OCI-M1 (cell line): ENCODE measurements at places on chromosomes 2 and 18.
A peak's percentile ranks its signal among the peaks of the same experiment; 100 is the strongest.

DNA sequence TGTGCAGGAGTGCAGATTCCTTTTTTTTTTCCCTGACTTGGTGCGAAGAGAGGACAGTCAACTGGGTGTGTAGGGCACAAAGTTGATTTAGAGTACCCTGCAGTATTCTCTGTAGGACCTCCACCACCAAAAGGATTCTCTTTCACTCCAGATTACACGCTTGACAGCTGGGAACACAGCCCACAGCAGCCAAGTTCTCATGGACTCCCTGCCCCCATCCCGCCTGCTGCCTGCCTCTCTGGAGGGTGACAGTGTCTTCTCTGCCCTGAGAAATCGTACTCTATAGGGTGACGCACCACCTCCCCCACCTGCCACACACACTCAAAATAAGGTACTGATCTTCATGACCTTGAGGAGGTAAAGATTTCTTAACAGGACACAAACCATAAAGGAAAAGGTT is 26.6 kb upstream of the IHH start:
- no peak for DNase-seq

GRCh38 chr2:45237850-45238542 is 228.7 kb upstream of the SIX2 start:
- DNase-seq = no peak

GRCh38 chr2:124959581-124959980 is 934.5 kb downstream of the CNTNAP5 start:
- no peak for DNase-seq

DNA sequence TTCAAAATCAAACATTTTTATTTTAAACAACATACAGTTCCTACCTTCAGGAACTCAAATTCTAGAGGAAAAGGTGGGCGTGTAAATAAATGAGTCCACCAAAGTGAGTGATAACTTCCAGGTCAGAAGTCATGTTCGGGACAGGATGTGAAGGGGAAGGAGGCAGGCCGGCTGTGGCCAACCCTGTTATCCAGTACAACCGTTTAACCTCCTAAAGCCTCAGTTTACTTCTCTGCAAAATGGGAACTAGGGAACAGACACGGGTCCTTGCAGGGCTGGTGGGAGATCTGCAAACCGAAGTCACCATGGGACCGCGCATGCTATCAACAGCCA is 373 bp downstream of the EIPR1 start:
- DNase-seq = peak; percentile 71

DNA sequence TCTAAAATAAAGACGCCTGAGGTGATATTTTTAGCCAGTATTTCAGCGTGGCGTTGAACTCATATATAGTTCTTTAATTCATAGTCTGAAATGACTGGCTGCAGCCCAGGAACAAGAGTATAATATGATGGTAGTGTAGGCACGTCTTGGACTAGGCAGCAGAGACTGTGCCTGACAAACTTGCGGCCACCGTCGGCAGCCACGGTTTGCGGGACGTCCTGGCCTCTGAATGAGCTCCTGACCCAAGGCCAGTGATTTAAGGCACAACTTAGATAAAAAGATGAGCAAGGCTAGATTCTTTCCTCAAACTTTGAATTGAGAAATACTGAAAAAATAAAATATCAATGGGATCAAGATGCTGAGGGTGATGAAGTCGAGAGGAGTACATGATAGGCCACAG is 40.0 kb downstream of the MYO1B start:
- DNase-seq = no peak

DNA sequence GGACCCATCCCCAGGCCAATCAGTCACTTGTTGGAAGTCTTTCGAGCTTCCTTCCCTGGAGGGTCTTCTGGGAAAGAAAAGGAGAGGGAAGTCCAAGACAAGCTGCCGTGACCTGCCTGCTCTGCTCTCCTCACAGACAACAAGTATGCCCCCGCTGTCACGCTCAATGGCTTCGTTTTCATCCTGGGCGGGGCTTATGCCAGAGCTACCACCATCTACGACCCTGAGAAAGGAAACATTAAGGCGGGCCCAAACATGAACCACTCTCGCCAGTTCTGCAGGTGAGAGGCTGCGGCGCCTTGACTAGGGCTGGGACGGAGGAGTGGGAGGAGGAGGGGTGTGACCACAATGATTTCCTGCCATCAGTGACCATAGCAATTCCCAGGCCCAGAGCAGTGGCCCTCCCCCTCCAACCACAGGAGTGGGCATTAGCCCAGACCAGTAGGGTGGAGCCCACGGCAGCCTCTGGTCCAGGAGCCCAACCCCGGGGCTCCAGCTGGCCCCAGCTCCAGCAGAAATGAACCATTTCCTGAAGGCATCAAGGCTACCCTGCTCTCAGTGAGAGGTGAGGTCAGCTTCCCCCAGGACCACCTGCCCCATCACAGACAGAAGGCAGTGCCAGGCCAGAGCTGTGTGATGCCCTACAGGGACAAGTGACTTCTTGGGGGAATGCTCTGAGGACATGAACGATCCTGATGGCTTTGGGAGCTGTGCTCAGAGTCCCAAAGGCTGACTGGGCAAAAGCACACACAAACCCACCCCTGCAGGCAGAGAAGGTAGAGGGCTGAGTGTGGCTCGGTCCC is 223.1 kb downstream of the ATAD2B start:
- DNase-seq = no peak

- no peak for DNase-seq
These were observed 241.4 kb upstream of the SALL3 start for GRCh38 chr18:78738076-78738690.

DNA sequence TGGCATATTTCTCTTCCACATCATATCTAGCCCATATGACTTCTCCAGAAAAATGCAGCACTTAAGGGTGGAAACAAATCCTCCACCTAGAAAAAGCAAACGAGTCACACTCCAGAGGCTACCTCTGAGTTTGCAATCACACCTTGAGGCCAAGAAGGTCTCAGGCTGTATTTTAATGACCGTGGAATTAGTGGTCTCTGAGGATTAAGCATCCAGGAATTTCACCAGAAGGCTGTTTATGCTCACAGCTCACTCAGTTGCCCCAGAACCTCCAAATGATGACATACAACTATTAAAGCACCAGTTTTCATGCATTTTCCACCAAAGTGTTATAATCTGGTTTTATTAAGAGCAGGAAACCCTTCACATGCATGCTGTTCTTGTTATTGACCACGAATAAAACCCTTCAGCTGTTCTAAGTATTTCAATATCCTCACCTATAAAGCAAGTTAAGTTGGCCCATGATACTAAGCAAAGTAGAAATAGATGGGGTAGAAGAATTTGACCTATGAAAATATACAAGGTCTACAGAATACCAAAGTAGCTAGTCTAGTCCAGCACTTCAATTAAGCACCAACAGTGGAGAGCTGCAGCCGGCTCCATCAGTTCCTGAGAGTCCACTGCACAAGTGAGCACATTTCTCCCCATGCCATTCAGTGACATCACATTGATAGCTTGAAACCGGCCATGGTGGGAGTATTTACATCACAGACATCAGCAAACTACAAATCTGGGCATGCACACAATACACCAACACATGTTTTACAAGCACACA is 39.5 kb upstream of the SLC14A1 start:
- no peak for DNase-seq

DNA sequence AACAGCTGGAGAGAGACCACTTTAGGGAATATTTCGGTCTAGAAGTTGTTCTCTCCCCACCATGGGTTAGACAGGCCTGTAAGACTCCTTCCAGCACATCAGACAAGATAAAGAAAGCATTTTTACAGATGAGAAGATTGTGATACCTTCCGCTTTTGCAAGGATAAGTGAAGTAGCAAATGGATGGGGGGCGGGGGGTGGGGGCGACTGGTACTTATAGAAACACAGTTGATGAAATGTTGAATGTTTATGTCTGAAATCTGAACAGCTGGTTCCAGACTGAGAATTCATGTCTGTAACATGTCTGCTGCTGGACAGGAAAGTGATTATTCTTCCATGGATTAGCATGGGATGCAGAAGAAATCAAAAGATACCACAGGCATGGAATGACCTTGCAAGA is 90.5 kb upstream of the FN1 start:
- DNase-seq = no peak

- DNase-seq = no peak
These were observed 47.3 kb downstream of the EPB41L5 start for GRCh38 chr2:120060088-120060623.

- DNase-seq = peak; percentile 82
These were observed 7.6 kb upstream of the CHRNA1 start for GRCh38 chr2:174771631-174772471.

DNA sequence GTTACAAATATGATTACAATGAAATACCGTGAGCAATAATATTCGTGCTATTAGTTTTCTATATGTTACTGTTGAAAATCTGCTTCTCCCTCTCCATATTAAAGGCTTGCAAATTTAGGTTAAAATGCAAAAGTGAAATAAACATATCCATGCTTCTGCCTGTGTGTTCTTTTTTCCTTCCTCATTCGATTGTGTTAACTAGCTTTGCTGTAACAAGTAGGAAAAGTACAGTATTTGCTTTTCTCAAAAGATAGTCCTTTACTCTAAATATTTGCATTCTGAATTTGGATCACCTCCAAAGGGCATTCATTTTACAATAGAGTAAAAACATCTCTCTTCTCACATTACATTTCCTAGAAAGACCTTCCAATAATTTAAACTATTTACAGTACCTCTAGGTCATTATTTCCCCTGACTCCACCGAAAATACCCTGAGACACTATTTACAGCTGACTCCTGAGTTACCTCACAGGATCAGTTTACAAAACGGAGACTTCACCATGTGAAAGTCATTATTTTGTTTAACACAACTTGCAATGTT is 835.0 kb upstream of the FANCL start:
- no peak for DNase-seq

DNA sequence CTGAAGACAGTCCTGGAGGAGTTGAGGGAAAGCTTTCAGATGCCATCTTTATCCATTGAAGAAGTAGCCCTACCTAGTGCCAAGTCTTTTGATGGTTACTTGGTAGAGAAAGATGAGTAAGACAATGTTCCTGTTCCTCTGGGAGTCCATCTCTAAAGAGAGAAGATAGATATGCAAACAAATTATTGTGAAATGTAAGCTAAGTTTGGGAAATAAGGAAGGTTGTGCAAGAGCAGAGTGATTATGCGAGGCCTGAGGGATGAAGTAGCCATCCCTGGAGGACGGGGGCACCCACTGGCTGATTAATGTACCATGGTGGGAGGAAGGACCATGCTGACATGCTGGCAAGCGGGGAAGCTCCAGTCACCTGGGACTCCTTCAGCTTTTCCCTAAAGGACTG is 994 bp upstream of the DTNA start:
- peak; percentile 15 for DNase-seq
